RWPE2 (cell line): ENCODE measurements at places on chromosomes 7 and 10.

GRCh38 chr7:74061840-74062539 lies 21.6 kb upstream of the LIMK1 start:
- no peak for DNase-seq

GRCh38 chr7:43332193-43332796 lies 219.8 kb downstream of the HECW1 start:
- no peak for DNase-seq

GRCh38 chr10:125629758-125630376 lies 53.1 kb downstream of the TEX36 start:
- DNase-seq, result no peak

GRCh38 chr10:24249829-24250415 lies 41.0 kb downstream of the KIAA1217 start:
- DNase-seq, result no peak
